ENCODE measurements at places on chromosomes 11 and 22. TPM values are rescaled to one million over a fixed set of nuclear protein-coding genes. Genes with fewer than 3 reads are reported as not detected.

Gene CLNS1A
- 61.1 TPM for total RNA-seq

Gene MYBPC3
- total RNA-seq, result 0.52 TPM

Gene FOLR1
- 80.8 TPM for total RNA-seq

Gene TOM1
- total RNA-seq, result 81.3 TPM
